ENCODE measurements at places on chromosomes 2 and 18. TPM values are rescaled to one million over a fixed set of nuclear protein-coding genes. Genes with fewer than 3 reads are reported as not detected.

DNA sequence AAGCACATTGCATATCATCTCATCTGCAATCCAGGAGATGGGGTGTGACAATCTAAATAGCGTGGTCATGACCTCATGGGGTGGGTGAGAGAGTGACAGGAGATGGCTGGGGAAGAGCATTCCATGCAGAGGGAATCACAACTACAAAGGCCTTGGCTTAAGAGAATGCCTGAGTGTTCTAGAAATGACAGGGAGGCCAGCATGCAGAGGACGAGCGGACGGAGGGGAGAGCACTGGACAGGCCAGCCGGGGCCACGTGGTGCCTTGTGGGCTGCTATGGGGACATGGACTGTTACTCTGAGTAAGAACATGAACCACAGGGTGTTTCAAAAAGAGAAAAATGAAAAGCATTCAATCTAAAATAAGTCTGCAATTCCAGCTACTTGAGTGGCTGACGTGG lies 117.9 kb upstream of the ODC1 start:
- DNase-seq: no peak

DNA sequence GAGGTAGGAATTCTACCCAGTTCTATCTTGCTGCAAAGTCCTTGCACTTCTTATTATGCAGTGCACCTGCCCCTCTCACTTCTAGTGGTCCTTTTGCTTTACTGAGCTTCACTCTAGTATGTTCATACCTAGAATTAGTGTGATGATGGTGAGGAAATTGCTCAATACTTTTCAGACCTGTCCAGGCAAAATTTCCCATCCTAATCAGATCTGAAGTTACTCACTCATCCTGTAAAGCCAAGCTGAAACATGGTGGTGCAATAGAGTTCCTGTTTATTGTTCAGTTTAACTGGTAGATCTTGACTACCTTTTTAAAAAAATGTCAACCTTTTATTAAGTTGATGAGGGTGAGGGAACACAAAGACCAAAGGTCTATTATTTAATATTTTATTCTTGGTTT lies 12.6 kb upstream of the FIGN start:
- DNase-seq: no peak

CTLA4 gene
- total RNA-seq: 50.9 TPM

EPC2 gene
- 23.9 TPM for total RNA-seq

DNA sequence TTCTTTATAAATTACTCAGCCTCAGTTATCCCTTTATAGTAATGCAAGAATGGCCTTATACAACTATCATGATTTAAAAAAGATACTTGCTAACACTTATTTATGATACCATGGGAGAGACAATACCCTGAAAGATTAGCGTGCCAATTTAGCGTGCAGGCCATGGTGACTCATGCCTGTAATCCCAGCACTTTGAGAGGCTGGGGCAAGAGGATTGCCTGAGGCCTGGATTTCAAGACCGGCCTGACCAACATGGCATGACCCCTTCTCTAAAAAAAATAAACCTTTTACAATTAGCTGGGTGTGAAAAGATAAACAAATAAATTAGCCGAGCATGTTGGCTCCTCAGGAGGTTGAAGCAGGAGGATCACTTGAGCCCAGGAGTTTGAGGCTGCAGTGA lies 493.4 kb upstream of the FSIP2 start:
- DNase-seq: no peak

DNA sequence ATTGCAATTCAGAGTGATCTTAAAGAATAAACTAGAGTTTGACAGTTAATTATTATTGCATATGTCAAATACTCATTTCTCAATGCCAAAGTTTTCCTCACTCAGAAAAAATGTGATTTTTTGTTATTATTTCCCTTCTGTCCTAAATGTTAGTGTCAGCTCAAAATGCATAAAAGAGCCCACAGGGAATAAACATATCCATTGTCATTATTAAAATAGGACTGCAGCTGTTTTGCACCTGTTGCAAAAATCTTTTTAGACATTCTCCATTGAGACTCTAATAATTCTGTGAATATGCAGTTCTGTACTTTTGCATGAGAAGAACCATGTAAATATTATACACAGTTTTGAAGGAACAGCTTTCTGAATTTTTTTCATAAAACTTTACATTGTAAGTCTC lies 540.0 kb upstream of the SLC39A10 start:
- no peak for DNase-seq

DNA sequence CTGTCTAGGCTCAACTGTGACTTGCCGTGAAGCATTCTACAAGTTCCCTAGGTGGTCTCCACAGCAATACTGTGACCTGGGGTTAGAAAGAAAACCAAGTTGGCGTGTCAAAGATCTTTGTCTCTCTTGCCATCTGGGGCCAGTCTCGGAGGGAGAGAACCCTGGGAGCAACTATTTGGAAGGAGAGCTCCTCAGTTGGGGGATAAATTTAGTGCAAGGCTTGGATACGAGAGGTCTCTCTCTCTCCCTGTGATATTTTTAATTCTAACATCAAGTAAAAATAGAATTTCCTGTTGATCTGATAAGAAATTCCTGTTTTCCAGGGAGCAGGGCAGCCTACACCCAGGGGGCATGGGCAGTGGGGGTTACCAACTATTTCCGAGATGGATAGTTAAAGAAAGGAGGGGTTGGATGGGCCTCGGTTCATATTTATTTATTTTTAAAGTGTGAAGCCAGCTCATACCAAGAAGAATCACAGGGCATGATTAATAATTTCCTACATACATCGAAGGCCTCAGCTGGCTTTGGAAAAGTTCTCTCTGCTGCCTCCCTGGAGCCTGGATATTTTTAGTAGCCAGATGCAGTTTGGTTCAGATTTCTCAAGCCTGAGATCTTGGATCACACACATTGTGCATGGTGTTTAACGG lies 62.8 kb downstream of the EHD3 start:
- no peak for DNase-seq

DNA sequence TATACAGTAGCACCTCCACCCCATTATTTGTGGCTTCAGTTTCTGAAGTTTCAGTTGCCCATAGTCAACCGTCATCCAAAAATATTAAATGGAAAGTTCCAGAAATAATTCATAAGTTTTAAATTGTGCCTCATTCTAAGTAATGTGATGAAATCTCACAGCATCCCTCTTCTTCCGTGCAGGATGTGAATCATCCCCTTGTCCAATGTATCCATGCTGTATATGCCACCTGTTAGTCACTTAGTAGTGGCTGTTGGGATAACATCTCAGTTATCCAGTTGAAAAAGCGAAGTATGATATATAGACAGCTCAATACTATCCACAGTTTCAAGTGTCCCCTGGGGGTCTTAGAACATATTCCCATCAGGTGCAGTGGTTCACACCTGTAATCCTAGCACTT lies 119.1 kb upstream of the OTX1 start:
- no peak for DNase-seq

DNA sequence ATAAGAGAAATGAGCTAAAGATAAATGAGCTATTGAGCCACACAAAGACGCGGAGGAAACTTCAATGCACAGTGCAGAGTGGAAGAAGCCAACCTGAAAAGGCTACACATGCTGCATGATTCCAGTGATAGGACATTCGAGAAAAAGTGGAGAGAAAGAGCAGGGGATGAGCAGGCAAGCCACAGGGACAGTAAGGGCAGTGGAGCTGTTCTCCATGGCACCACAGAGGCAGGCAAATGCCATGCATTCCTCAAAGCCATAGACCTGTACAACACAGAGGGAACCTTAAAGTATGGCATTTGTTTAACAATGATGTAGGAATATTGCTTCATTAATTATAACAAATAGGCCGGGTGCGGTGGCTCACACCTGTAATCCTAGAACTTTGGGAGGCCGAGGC lies 36.5 kb upstream of the ZNF236 start:
- no peak for DNase-seq

OR6B2 gene
- total RNA-seq: not detected

CXCR1 gene
- total RNA-seq: not detected

DNA sequence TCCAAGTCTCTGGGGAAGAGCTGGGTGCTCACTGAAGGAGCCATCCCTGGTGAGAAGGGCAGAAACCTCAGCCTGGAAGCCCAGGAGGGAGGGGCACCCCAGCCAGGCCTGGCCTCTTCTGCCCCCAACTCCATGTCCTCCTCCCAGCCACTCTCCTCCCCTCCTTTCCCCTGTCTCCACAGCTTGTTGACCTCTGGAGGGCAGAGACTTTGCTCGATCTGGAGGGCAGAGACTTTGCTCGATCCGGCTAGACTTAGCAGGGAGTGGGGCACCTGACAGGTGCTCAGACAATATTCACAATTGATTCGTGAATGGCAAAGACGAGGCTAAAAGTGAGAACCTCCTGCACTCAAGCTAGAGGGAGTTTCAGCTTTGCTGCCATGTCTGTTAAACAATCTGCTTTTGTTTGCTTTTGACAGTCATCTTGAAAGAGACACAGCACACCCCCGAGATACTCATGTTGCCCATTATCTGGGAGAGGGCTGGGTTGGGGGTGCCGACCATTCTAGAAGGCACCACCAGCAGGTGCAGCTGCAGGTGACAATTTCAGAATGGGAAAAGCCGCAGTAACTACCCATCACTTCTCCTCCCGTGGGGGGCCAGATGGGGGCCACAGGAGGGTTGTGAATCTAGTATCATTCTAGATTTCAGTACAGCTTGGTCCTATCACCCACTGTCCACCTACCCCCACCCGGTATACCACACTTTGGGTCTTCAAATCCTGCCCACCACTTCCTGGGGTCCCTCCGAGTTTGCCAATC lies 54.8 kb downstream of the DNMT3A start:
- no peak for DNase-seq

DNA sequence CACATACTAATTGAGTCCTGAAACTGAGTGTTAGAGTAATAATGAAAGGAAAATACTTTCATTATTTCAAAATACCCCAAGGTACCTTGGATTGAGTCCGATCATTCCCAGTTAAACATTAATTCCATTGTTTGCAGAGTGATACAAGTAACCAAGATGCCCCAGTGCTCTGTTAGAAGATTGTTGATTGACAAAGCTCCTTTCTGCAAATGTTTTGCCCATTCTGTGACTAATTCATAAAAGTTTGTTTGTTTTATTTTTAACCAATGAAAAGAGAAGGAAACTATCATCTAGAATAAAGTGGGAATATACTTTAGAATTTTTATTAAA lies 124.0 kb downstream of the GULP1 start:
- DNase-seq: no peak

- no peak for DNase-seq
Observed at GRCh38 chr18:46369323-46369722, 265.1 kb downstream of the HAUS1 start.

GRCh38 chr2:166867874-166868514 lies 20.3 kb upstream of the XIRP2 start:
- DNase-seq: no peak

- no peak for DNase-seq
Observed at GRCh38 chr2:113370030-113370429, 67.5 kb upstream of the ZNG1B start.

ALLC gene
- not detected for total RNA-seq

DNA sequence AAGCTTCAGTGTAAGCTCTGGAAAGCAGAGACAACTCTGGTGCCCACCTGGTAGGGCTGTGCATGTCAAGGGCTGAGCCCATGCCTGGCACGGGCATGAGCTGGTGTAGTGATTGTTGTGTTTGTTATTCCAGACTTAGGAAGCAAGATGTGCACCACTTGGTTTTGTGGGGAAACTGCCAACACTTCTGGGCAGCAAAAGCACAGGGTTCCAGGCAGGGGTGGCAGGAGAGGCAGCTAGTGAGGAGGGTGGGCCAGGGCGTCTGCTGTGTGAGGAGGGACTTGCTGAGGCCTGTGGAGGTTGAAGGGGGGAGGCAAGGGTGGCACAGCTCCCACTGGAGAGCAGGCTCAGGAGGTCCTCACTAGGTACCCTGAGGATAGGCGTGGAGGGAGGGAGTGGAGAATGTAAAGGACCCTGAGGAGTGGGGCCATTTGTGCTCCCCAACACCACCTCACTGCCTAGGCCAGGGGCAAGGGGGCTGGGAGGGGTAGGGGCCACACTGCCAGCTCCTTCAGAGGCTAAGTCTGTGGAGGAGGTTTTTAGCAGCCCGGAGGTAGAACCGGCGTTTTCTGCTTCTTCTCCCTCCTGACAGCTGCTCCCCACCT lies 104.0 kb upstream of the POU3F3 start:
- DNase-seq: no peak

DNA sequence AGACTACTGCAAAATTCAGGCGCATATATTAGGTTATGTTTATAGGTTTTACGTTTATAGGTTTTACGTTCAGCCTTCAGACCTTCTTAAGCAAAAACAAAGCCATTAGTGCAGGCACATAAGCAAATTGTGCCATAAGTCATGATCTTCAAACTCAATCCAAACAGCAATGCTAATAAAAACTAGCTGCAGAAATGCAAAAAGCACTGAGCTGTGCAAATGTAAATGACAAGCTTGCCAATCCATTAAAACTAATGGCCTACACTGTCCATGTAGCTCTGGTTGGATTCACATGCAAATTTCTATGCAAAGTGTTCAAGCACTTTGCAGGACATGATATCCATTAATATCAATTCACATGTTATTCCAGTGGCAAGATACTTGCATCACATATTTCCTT lies 50.9 kb downstream of the LRPPRC start:
- no peak for DNase-seq

DNA sequence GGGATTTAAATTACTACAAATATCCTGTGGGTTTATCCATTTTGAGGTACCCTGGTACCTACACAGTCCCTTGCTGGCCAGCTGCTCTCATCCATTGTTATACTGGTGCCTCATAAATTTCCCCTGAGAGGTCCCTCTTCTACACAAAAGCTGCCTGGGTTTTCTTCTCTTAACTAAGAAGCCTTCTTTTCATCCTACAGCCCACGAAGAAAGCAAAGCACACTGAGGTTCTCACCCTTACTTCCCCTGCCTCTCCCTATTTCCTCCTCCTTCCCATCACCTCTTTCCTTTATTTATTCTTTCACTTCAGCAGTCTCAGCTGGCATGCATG lies 154.9 kb downstream of the CSRNP3 start:
- no peak for DNase-seq

DNA sequence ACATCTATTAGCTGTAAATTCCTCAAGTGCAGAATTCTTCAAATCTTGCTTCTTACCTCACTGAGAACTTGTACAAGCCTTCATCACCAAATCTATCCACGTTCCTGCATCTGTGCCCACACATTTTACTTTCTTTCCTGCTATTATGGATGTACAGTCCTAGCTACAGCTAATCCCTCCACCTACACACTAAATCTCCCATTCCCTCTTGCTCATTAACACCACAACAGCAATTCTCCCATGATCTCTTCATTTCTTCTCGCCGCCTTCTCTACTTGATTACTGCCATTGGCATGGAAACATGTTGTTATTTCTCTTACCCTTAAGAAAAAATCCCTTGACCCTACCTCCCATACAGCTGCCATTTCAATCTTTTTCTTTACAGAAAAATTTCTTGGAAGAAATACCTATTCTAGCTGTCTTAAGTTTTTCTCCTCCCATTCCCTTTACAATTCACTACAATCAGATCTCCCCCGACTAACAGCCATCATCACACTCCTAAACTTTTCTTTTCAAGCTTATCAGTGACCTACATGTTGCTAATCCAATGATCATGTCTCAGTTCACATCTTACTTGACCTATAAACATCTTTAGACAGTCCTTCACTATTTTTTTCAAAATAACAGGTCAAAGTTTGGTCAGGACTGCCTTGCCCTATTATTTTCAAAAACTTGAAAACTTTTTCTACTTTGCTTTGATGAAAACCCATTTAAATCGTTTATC lies 41.0 kb downstream of the ROCK2 start:
- DNase-seq: no peak

GRCh38 chr2:55152475-55153412 lies 79.3 kb downstream of the CLHC1 start:
- DNase-seq: no peak

- no peak for DNase-seq
Observed at GRCh38 chr2:162007447-162008040, 66.5 kb downstream of the DPP4 start.

OTOS gene
- not detected for total RNA-seq

- DNase-seq: no peak
Observed at GRCh38 chr18:53028565-53028964, 688.6 kb downstream of the DCC start.

GRCh38 chr2:187435756-187436155 lies 12.3 kb downstream of the CALCRL start:
- DNase-seq: no peak

Data from activated naive CD8-positive, alpha-beta T cell treated with anti-CD3 and anti-CD28 coated beads for 36 hours (primary cell).